Activated CD4-positive, alpha-beta T cell treated with anti-CD3 and anti-CD28 coated beads, Interleukin-2, Interleukin-6, amounts not matched to agents 100 ng/mL and 50 ng/mL, durations not matched to agents 16 hours and 8 hours (primary cell): ENCODE measurements at places on chromosomes 6 and 20.

DNA sequence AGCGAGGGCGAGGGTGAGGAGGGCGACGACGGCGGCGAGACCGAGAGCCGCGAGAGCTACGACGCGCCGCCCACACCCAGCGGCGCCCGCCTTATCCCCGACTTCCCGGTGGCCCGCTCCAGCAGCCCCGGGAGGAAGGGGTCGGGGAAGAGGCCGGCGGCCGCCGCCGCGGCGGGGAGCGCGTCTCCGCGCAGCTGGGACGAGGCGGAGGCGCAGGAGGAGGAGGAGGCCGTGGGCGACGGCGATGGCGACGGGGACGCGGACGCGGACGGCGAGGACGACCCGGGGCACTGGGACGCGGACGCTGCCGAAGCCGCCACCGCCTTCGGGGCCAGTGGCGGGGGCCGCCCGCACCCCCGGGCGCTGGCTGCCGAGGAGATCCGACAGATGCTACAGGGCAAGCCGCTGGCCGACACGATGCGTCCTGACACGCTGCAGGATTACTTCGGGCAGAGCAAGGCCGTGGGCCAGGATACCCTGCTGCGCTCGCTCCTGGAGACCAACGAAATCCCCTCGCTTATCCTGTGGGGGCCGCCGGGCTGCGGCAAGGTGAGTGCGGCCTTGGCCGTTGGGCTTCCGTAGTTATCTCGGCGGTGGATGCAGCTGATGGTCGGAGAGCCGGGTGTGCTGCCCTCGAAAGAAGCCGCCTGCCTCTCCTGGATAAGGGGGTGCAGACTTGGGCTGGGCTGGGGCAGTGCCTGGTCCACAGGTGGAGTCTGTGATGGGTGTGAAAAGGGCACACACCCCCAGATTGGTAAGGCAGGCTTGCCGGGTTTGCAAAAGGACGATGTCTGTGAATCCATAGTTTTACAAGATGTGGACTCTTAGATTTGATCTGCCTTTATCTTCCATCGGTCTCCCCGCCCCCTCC lies 938 bp downstream of the WRNIP1 start:
- DNase-seq: peak; percentile 37

- DNase-seq: no peak
Observed at GRCh38 chr6:109006818-109007217, 87.8 kb downstream of the SESN1 start.

GRCh38 chr20:2700913-2701620 lies 8.5 kb downstream of the EBF4 start:
- DNase-seq: no peak

GRCh38 chr6:159806021-159806458 lies 6.0 kb downstream of the PNLDC1 start:
- no peak for DNase-seq

GRCh38 chr20:19495905-19496703 lies 262.0 kb upstream of the RIN2 start:
- DNase-seq: no peak

GRCh38 chr20:36385503-36385902 lies 79.4 kb downstream of the DLGAP4 start:
- no peak for DNase-seq

GRCh38 chr6:28474441-28475219 lies 31.3 kb upstream of the ZSCAN23 start:
- DNase-seq: peak; percentile 87

- no peak for DNase-seq
Observed at GRCh38 chr20:5865604-5866003, 84.7 kb downstream of the TRMT6 start.

DNA sequence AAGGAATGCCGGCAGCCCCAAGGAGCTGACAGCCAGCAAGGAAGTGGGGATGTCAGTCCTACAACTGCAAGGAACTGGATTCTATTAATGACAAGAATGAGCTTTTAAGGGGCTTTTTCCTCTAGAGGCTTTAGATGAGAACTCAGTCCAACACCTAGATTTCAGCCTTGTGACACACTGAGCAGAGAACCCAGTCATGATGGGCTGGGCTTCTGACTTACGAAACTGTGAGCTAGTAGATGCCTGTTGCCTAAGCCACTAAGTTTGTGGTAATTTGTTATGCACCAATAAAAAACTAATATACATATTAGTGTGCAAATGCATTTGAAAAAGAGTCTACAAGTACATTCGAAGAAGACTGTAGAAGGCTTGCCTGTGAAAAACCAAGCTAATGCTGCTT lies 263.3 kb downstream of the SOX4 start:
- no peak for DNase-seq

DNA sequence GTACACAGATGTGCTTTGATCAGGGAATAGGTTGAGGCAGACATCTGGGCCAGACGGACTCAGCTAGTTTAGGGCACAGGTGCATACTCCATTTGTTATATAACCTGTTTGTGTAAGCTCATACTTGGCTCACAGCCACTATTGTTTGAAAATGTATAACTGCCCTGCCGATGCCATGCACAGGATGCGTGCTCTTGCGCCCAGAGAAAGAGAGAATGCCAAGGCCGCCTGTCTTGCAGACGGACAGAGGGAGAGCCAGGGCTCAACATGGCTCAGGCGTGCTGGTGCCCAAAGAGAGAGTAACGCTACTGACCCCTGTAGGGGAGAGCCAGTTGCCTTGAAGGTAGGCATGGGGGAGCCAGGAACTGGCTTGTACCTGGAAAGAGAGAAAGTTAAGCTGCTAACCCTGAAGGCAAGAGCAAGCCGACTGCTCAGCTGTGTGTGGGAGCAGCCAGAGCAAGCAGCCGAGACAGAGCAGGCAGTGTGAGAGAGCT lies 57.7 kb downstream of the FAM229B start:
- DNase-seq: no peak

DNA sequence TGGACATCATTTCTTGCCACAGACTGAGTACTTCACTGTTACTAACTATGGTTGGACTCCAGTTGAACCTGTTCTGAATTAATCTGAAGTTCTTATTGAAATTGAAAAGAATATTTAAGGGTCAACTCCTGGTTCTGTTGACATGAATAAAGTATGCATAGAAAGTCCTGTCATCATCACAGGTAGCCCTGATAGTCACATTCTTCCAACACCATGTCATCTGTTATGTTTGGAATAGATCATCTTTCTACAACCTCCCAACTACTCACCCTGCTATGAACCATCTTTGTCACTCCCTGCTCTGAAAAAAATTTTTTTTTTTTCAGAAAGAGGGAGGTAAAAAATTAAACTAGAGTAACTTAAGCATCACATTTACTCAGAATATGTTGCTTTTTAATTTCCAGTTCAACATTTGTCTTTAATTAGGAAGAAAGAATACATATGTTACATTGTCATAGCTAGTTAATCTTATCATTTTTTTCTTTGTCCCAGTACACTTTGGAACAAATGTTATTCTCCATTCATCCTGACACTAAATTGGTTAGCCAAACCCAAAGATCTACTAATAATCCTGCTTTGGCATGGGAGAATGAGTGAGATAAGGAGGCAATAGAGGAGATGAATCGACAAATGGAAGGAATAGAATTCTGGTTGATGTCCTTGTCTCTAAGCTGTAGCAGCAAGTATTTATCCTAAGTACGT lies 775.1 kb upstream of the NRSN1 start:
- DNase-seq: no peak

DNA sequence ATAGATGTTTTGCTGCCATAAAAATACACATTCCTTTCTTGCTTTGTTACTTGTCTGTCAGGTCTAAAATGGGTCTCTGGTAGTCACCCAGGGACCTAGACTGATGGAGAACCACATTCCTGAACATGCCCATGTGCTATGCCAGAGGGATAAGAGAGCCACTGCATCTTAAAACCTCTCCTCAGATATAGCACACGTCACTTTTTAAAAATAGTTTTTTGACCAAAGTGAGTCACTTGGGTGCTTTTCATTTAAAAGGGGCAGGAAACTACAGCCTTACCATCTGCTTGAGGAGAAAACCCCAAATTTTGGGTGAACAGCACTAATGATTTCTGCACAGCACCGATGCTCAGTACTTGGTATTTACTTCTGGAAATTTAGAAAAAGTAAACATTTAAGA lies 197.8 kb downstream of the OGFRL1 start:
- no peak for DNase-seq

- no peak for DNase-seq
Observed at GRCh38 chr6:165915022-165915770, 252.2 kb upstream of the PDE10A start.

GRCh38 chr6:132399376-132400074 lies 1.8 kb downstream of the MOXD1 start:
- DNase-seq: no peak

- DNase-seq: no peak
Observed at GRCh38 chr6:37373822-37374471, 20.2 kb downstream of the RNF8 start.

DNA sequence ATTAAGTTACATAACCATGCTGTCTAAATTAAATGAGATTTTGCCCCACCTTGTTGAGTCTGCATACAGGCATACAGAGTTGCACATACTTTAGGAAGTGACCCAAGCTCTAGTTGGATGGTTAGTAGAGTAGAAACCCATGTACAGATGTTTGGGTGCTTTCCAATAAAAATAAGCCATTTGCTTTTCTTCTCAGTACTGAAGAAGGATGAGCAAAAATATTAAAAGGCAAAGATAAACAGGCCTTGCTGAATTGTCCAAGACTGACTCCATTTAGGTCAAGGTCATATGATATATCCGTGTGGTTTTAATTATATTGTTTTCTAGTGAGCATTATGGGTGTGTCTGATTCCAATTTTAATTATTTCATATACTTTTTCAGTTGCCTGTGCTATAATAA lies 589.4 kb downstream of the RFPL4B start:
- no peak for DNase-seq

DNA sequence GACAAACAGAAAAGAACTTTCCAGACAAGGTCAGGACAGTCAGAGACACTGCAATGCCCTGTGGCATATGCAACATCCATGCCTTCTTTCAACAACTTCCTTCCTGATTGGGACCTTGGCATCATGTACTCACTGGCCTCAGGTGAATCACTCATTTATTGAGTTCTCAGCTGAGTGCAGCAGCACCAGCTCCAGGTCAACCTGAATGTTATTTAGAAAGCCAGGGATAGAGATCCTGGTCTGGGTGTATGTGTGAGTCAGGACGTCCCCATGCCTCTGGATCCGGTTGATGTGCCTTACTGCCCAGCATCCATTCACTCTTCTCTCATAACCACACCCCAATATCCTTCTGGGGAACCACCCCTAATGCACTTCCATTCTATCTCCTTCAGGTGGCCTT lies 54.4 kb downstream of the SNRNP48 start:
- DNase-seq: no peak

- DNase-seq: no peak
Observed at GRCh38 chr20:2116170-2116940, 14.7 kb downstream of the STK35 start.

GRCh38 chr6:21739838-21740237 lies 146.3 kb downstream of the SOX4 start:
- DNase-seq: no peak

- DNase-seq: no peak
Observed at GRCh38 chr6:64006246-64006645, 370.6 kb downstream of the PHF3 start.

DNA sequence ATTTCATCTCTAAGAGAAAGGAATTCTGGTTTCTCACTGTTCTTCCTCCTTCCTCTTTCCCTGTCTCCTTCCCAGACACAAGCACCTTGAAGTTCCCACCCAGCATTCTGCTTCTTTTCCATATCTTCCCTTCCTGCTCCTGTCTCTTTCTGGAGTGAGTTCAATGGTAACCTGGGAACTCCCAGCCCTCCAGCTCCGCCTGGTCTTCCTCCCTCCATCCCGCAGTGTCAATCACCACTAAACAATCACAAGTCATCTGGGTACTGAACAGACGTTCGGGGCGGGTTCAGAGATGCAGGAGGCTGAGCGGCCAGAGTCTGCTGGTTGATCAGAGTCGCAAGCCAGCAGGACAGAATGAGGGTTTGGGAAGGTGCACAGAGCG lies 7.7 kb downstream of the TTBK1 start:
- DNase-seq: peak; percentile 30

DNA sequence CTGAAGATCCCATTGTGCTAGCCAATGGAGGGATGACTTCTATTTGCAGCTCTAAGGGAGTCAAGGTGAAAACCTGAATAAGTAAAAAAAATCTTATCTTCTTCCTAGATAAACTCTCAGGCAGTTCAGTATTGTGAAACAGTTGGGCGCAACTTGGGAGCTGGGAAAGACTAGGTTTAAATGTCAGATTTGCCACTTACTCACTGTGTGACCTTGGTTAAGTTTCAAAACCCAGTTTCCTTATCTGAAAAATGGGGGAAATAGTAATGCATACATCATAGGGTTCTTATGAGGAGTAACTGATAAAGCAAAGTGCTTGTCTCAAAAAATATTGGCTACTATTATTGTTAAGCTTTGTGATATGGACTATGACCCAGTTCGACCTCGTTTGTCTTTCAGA lies 88.8 kb downstream of the CD83 start:
- DNase-seq: no peak

DNA sequence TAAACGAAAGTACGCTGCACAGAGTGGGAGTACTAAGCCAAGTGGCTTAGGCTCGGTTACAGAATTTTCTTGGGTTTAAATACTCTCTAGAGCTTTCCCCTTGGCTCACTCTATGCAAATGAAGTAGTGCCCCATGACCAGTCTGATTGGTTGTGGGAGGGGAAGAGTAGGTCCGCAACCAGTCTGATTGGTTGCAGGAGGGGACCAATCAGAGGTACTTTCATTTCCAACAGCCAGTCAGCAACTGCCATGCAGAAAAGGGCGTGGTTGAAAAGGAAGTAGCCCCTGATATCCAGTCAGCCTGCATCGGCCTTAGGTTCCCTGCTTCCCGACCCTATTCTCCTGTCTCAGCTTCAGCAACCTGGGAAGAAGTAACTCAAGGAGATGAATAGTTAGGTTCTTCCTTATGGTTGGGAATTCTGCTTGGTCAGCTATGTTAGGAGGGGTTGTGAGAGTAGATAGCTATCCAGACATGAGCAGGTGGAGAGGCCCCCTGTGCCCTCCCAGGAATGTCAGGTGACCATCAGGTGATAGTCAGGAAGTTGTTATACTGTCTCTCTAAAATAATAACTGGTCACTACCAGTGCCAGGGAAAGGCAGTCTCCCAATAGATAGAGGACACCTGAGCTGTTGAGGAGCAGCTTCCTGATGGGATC lies 57.4 kb downstream of the FARS2 start:
- no peak for DNase-seq

GRCh38 chr6:141552463-141552862 lies 580.3 kb upstream of the GJE1 start:
- DNase-seq: no peak

DNA sequence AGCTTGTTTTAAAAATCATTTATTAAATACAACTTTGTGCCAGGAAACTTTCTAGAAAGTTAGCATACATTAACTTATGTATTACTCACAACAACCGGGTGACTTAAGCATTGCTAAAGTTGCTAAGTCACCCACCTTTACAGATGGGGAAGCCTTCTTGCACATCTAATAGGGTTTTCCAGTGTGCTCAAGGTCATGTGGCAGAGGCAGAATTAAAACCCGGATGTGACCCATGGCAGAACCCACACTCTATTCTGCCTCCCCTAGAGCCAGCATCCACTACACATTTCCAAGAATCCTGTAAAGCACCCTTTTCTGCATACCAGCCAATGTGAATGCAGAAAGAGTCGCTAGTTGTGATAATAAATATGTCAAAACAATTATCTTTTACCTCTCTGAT lies 13.4 kb downstream of the LINC00237 start:
- no peak for DNase-seq

GRCh38 chr20:4318891-4319290 lies 303.5 kb upstream of the RNF24 start:
- no peak for DNase-seq

GRCh38 chr20:59706400-59706693 lies 102.0 kb downstream of the PHACTR3 start:
- DNase-seq: no peak

GRCh38 chr6:1917626-1918371 lies 308.1 kb downstream of the FOXC1 start:
- peak; percentile 61 for DNase-seq
